ENCODE measurements at places on chromosomes 11 and 22.

GRCh38 chr11:108199446-108200321, 22.8 kb downstream of the NPAT start:
- DNase-seq = peak; percentile 16

DNA sequence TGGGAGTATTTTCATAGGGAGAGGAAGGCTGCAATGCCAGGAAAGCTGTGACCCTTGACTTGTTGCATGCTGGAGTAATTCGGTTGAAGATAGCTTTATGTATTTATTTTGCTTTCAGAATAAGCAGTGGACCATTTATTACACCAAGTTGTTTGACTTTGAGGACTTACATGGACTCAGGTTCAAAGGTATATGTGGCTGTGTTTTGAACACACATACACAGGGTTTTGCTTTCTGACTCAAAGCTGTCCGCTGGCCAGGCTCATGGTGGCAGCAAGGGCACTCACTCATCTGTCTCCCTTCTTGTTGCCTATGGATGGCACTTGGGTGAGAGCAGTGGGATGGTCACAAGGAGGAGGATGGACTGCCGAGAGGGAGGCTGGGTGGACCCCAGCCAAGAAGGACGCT, 6.5 kb downstream of the TIMP3 start:
- DNase-seq = no peak

- no peak for DNase-seq
Observed at GRCh38 chr11:95659088-95659487, 130.5 kb downstream of the FAM76B start.

GRCh38 chr22:20465759-20466077, 28.1 kb upstream of the SCARF2 start:
- no peak for DNase-seq

GRCh38 chr11:61587951-61588727, 7.3 kb upstream of the SYT7 start:
- peak; percentile 30 for DNase-seq

GRCh38 chr11:45100339-45100738, 46.1 kb upstream of the PRDM11 start:
- DNase-seq = no peak

GRCh38 chr11:109121173-109121932, 300.6 kb upstream of the C11orf87 start:
- DNase-seq = no peak

GRCh38 chr11:32921204-32921603, 28.6 kb downstream of the QSER1 start:
- no peak for DNase-seq

- no peak for DNase-seq
Observed at GRCh38 chr11:73538381-73538872, 59.5 kb downstream of the FAM168A start.

DNA sequence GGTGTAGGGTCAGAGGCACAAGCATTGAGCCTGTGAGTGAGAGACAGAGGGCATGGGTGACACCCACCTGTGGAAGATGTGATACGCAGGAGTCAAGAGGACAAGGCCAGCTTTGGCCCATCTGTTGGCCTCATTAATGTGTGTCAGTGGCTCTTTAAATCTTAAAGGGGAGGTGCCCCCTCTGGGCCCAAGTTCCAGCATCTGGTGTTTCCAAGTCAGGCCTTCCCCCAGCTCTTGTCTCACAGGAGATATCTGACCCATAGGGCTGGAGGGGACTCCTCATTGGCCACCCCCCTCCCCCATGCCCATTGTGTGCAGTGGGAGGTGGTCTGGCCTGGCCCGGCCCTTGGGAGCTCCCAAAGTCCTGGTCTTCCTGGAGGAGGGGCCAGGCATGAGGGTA, 8.9 kb downstream of the KCNK7 start:
- DNase-seq = no peak

- DNase-seq = no peak
Observed at GRCh38 chr11:132576706-132577105, 955.6 kb downstream of the OPCML start.

- no peak for DNase-seq
Observed at GRCh38 chr11:134202661-134203060, 21.1 kb downstream of the NCAPD3 start.

- no peak for DNase-seq
Observed at GRCh38 chr22:39410264-39410663, 10.7 kb downstream of the TAB1 start.

GRCh38 chr11:67287355-67288197, 1.5 kb upstream of the ANKRD13D start:
- no peak for DNase-seq

DNA sequence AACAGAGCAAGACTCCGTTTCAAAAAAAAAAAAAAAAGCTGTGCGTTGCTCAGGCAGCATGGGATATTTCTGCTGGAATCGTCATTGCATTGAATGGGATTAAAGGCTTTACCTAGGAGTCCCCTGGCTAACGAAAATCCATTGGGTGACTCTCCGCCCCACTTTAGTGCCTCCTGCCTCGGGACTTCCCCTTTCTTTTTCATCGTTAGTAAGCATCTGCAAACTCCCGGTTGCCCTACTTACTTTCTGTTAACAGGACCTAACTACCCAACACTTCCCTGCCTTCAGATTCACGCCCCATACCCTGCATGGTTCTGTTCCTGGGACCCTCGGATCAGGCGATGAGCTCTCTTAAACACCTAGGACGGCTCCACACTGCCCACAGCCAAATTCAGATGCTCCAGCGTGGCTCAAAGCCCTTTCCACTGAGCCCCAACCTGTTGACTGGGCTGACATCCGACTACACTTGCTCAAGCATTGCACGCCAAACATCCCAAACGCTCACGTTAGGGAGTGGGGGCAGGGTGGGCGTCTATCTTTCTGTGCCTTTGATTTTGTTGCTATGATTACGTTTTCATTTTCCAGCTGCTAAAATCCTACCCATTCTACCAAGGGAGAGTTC, 143.8 kb downstream of the ST3GAL4 start:
- no peak for DNase-seq

GRCh38 chr11:116082256-116082655, 578.0 kb upstream of the CADM1 start:
- no peak for DNase-seq

GRCh38 chr11:130400781-130401483, 27.5 kb downstream of the ADAMTS8 start:
- DNase-seq = no peak

DNA sequence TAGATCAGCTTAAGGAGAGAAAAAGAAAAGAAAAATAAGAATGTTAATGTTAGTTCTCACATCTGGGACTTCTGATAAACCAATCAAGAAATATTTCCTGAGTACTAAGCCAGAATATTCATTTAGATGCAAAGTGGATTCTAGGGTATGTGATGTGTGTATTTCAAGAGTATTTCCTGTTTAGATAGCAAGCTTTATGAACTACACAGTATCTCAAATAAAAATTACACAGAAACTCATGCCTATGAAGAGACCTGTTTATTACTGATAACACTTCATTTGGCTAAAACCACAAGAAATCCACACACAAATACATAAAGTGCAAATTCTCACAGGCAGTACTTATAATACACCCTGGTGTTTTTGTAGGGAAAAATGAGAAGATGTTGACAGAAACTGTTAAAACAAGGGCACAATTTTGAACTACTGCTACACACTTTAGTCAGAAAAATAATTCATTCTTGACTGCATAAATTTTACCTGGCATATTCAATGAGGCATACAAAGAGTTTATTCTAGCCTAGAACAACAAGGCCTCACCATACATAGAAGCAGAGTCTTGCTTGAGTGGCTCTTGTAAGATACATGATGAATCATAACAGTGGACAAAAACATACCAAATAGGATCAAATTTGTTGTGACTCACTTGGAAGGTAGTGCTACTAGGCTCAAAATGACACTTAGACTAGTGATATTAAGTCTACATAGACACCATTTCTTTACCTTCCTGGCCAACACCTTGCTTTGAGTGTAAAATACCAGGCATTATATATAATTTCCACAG, 18.8 kb upstream of the P4HA3 start:
- DNase-seq = no peak

DNA sequence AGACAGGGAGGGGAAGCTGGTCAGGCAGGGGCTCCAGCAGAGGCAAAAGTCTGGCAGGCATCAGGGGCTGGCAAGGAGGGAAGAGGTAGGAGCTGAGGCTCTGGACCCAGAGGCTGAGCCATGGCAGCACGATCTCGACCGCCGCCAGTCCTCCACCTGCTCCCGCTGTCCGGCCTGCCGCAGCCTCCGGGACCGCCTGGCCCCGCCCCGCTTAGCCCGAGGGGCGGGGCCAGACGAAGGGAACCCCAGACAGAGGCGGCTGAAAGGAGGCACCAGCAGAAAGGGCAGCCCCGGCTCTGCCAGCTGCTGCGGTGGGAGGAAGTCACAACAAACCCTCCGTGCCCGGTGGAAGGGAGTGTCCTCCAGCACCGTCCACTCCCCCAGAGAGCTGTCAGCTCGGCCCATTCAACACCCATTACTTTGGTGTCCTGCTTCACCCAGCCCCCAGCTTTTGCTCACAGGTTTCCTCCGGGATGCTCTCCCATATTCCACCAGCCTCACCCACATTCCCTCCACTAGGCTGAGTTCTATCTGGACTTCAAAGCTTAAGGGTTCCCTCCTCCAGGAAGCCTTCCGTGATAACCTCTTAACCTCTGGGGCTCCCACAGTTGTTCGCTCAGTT, at the start of gene MFNG:
TSS of gene MFNG (minus strand) at position 161 of the 622 bp plus-strand sequence. CDS start 207 bp downstream, outside the sequence.
- peak; percentile 22 for DNase-seq

- DNase-seq = no peak
Observed at GRCh38 chr11:37496201-37496600, 898.2 kb upstream of the RAG2 start.

GRCh38 chr22:50621356-50621880, 6.5 kb downstream of the ARSA start:
- DNase-seq = no peak

- no peak for DNase-seq
Observed at GRCh38 chr11:20599221-20600019, at the start of gene SLC6A5. SLC6A5 (plus strand) TSS chr11:20599608; CDS start chr11:20599673, 65 bp downstream.

- no peak for DNase-seq
Observed at GRCh38 chr11:35376613-35377012, 42.7 kb downstream of the SLC1A2 start.

DNA sequence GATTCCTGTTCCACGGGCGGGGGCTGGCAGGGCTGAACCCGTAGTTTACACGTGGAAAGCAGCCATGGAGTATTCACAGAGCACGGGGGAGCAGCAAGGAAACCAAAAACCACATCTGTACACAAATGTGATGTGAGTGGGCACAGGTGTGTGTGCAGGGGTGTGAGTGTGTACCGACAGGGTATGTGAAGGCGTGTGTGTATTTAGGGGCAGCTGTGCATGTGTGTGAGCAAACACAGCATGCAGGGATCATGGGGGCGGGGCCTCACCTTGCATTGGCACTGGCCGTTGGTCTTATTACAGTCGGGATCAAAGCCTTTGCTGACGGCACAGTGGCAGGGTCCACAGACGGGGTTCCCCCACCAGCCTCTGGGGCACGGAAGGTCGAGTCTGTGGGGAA, 58.4 kb downstream of the TRMU start:
- no peak for DNase-seq

DNA sequence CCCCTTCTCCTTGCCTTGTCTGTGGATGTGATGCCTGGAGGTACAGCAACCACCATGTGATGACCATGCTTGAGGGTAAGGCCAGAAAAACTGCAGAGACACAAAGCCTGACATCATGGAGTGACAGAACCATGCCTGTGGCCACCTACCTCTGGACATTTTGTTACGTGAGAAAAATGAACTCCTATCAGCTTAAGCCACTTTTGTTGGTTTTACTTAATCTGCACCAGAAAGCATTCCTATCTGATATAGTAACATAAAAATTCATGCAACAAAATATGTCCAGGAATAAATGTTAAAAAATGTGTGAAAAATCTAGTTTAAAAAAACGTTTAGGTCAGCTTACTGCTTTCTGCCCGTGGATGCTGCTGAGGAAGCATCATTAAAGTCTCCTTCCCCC, 42.6 kb upstream of the P4HA3 start:
- no peak for DNase-seq

- no peak for DNase-seq
Observed at GRCh38 chr11:36019005-36019596, 75.2 kb downstream of the LDLRAD3 start.

- no peak for DNase-seq
Observed at GRCh38 chr22:24418786-24419474, 8.5 kb upstream of the ADORA2A start.

- no peak for DNase-seq
Observed at GRCh38 chr22:45476814-45477213, 25.9 kb upstream of the FBLN1 start.

DNA sequence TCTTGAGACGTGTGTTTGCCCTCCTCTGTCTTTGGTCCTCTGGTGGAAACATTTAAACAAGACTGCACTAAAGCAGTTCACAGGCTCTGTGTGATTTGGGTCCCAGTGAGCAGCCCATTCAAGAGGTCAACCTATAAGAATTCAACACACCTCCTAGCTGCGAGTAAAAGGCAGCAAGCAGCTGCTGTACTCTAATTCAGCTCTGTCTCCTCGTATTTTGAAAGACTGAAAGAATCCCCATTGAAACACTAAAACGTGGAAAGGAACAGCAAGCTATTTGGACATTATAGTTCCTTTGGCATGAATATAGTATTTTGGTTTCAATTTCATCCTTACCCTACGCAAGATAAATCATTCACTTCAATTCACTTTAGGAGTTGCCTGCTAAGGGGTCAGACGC, 1046.7 kb downstream of the DLG2 start:
- no peak for DNase-seq

- no peak for DNase-seq
Observed at GRCh38 chr11:118200497-118200896, 24.1 kb upstream of the SCN2B start.

DNA sequence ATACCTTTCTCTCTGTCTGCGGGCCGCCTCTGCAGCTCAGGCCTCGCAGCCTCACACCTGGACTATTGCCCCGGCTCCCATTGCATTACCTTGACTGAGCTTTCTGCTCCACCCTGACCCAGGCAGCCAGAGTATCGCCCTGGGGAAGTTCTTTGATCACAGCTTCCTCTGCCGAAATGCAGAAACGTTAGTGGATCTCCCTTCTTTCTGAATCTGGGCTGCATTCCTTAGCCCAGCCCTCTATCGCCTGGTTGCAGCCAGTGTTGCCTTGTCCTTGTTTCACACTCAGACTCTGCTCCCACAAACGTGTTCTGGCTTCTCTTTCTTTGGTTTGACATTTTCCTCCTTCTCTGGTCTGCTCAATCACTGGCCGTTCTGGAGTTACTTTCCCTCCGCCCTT, 195.7 kb downstream of the ADAMTS15 start:
- DNase-seq = no peak

- DNase-seq = no peak
Observed at GRCh38 chr22:20875296-20875695, 16.5 kb downstream of the SNAP29 start.

GRCh38 chr22:28977060-28977459, 84.6 kb downstream of the C22orf31 start:
- no peak for DNase-seq

GRCh38 chr11:117649296-117650055, 147.5 kb downstream of the DSCAML1 start:
- DNase-seq = no peak
